Stimulated activated CD4-positive, alpha-beta T cell treated with anti-CD3 and anti-CD28 coated beads, TNF-alpha, amount 100 ng/mL, for 1 hour (primary cell): ENCODE measurements at places on chromosomes 1 and 21.

GRCh38 chr1:119893238-119893791 is 3.0 kb downstream of the ADAM30 start:
- no peak for DNase-seq

DNA sequence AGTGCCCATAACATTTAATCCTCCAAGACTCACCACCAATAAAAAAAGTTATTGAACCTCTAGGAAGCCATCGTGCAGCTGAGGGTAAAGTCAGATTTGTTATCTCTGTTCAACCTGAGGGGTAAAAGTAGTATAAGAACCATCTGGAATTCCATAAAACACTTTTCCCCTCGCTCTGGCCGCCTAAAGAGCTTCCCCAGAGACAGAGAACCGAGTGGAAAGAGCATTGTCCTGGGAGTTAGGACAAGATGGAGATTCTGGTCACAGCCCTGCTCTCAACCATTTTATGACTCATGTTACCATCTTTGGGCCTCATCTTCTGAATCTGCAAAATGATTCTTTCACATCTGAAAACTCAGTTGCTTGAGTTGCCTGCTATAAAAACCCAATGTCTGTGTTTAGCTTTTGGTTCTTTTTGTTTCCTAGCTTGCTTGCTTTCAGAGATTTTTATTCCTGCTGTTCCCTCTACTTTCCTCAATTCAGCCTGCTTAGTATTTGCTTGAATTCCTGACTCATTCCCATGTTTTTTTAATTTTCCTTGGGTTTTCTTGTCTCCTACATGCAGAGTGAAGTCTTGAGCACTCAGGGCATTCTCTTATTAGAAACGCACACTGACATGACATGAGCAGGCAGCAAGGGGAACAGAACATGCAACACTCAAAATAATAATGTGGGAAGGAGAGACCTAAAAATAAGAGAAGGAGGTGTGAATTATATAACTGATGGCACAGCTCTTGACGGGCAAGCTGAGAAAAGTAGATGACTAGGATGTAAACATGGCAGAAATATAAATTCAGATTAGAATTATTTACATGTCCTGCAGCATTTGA is 1.7 kb downstream of the EPHX4 start:
- DNase-seq = no peak

GRCh38 chr1:224203243-224204016 is 20.4 kb downstream of the DEGS1 start:
- DNase-seq = no peak

DNA sequence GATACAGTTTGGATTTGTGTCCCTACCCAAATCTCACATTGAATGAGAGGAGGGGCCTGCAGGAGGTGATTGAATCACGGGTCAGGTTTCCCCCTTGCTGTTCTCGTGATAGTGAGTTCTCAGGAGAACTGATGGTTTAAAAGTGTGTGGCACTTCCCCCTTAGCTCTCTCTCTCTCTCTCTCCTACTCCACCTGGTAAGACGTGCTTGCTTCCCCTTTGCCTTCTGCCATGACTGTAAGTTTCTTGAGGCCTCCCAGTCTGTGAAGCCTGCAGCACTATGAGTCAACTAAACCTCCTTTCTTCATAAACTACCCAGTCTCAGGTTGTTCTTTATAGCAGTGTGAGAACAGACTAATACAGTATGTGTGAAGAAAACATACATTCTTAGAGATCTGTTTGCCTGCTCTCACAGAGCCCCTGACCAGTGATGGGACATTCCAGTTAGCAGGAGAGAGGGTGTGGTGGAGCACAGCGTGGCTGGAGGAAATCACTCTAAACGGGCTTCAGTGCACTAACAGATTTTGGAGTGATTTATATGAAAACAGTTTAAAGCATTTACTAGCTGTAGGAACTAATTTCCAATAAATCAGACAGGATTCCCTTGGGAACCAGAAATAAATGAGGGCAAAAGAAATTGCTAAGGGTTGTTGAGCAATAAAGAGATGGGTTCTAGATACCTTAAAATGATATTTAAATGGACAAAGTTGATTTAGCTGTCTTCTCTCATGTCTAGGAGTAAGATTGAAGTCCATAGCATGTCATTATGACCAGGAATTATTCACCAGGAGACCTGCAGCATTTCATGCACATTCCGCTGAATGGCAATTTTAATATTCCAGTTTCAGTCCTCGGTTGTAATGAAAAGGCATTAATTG is 411.0 kb downstream of the CAMTA1 start:
- DNase-seq = no peak

GRCh38 chr1:229769006-229769405 is 143.0 kb downstream of the URB2 start:
- DNase-seq = no peak

- no peak for DNase-seq
Measured at GRCh38 chr1:170215072-170215885, 69.5 kb downstream of the NTMT2 start.

- DNase-seq = no peak
Measured at GRCh38 chr1:54105736-54106269, 47.0 kb downstream of the CDCP2 start.
